ENCODE measurements at places on chromosomes 3 and 15.

DNA sequence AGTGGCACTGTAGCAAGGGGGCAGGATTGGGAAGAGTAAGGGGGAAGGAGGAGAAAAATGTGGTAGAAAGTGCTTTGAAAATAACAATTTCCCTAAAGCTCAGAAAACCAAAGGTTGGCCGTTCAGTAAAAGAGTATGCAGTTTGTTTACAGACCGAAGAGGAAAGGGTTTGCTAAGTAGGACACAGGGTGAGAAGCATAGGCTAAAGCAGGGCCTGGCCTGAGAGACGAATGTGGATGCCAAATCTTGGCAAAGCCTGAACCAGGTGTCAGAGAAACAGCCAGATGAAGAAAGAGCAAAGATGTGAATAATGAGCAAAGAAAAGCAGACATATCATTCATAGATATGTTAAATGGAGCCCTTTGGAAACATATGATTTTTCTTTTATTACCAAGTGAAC is 17.1 kb downstream of the NEK10 start:
- DNase-seq, result no peak

DNA sequence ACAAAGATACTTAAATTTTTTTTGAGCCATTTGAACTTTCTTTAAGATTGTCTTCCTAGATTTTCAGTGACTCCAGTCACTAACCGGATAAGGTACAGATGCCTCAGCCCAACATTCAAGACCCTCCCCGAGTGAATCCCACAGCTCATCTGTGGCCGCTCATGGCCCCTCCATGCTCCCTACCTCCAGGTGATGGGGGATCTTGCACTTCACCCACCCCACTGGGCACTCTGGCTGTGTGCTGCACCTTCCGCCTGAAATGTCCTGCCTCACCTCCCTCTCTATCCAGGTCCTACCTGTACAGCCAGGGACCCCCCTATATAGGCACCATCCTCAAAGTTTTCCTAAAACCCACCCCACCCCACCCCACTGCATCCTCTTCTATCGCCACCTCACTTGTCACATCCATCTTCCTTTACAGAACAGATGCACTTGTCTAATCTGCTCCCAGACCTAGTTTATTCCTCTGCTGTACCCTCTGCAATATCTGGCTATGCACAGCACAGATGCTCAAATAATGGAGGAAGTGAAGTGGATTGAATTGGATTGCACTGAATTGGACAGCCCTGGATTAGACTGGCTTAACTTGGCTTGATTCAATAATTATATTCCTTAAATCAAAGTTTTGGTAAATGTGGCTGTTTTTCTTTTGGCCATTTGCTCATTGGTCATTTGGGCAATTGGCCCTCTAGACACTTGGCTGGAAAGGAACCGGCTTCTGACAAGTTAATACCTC is 24.5 kb downstream of the NTRK3 start:
- no peak for DNase-seq

DNA sequence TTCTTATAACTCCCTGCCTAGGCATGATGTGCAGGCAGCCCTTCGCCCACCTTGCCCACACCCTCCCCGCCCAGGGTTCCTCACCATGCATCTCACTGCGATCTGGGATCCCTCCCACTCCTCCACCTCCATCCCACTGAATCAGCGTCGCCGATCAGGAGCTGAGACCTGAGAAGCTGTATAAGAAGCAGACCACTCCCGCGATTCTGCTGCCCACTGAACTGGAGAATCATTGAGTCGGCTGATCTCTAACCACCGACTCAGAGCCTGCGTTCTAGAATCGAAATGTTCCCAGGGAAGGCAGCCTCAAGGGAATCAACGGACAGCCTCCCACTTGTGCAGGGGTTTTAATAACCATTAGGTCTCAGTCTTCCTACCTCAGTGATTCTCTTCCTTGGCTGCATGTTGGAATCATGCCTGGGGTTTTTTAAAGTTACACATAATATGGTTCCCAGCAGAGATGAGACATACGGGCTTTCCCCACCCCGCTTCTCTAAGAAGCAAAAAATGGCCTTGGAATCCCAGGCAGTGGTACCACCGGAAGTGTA is 60.2 kb downstream of the TMEM44 start:
- no peak for DNase-seq

- DNase-seq, result no peak
Measured at GRCh38 chr3:77690284-77690845, 650.5 kb downstream of the ROBO2 start.

DNA sequence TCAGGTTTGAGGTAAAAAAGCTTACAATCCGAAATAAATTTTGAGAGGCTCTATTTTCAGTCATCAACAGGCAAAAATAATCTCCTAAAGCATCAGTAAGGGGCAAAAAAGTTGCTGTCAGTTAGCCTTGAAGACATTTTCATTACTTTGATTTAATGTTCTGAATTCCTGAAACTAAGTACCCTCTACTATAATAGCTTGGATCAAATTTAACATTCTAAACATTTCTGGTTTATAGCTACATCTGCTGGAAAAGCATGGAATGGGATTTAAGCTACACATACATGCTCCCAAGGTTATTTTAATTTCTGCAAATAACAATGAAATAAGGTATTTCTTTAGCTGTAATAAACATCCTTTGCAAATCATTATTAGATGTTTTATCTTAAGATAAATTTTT is 245.4 kb downstream of the ULK4 start:
- DNase-seq, result no peak

DNA sequence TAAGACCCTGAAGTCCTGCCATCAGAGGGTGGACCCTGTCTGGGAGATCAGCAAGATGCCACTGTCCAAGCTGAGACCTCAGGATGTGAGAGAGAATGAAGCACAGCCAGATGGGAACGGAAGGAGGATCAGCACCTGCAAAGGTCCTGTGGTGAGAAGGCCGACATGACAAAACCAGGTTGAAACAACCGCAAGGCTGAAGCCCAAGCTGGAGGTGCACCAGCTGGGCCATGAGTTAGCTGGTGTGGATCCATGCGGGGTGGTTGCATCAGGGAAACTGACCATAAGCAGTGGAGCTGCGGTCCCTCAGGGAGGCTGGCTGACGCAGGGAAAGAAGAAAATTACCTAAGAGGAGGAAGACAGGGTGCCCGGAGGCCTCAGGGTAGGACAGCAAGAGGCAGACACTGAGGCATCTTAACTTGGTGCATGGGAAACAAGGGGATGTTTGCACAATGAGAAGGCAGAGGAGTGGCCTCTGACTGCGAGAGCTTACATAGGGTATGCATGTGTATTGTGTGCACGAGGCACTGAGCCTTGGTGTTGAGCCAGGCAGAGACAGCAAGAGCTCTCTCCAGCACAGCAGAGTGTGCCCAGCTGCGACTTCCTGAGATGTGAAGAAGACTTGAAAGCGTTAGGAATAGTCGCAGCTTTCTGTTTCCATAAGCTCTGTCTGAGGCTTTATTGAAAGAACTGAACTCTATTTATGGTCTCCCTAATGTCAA is 497.7 kb downstream of the OCA2 start:
- no peak for DNase-seq

DNA sequence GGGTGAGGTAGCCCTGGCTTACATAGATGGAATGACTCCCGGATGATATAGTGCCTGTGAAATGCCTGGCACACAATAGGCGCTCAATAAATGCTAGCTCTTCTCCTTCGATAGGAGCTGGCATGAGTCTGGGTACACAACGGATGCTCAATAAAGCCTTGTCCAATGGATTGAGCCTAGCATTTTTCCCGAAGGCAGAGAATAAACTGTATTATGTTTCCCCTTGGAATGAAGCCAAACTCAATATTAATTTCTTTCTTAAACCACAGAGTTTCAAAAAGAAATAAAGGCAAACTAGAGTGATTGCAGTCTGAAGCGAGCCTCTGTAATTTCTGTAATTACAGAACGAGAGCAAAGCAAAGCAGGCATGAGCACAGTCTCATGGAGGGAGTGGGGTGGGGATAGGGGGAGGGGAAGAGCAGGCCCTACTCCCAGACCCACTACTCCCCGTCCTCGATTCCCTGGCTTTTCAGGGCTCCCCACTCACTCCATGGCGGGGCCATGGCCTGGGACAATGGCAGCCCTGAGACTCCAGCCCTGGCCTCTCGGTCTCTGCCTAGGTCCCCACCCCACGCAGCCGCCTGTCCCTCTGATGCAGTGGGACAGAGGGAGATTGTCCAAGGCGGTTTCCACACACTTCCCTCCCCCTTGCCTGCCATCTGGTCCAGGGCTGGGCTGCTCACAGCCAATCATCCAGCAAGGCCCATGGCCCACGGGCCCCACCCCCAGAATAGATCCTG is 18.0 kb downstream of the SLC6A1 start:
- no peak for DNase-seq

- DNase-seq, result no peak
Measured at GRCh38 chr3:965826-966225, 127.0 kb upstream of the CNTN6 start.

DNA sequence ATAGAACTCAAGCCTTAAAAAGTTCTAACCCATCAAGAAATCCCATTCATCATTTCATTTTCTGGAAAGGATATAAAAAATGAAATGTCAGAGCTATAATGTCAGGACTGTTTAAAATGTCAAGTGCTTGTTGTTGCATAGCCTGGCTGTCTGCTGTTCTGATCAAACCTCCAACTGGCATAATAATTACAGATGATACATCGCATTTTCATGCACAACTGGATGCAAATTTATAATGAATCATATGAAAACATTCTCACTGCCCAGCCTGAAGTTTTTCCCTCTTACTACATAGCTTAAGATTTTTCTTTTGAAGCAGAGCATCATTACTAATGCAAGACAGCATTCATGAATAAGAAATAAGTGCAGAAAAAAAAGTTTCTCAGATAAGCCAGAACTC is 46.5 kb downstream of the GUCA1C start:
- no peak for DNase-seq

DNA sequence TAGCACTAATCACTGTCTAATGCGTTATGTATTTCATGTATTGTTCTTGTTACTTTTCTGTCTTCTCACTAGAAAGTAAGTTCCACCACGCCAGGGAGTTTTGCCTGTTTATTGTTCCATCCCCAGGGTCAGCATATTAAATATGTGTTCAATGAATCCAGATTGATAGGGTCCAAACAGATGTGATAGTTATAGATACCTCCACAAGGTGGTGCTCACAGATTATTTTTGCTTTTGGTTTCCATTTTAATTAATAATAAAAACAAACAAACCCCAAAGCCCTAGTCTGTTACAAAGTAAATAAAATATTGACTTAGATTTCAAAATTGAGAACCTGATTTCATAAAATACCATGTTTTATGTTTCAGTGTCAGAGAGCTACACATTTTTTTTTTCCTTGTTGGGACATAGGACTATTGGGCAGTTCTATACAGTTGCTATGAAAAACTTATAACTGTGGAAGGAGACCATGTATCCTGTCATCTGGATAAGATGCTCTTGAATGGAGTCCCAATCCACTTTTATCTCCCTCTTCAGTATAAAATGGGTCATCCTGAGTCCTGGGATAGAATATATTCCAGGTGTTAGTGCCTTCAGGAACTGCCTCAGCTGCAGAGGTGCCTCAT is 12.4 kb downstream of the OTOL1 start:
- DNase-seq, result no peak

- DNase-seq, result no peak
Measured at GRCh38 chr3:177441813-177442646, 244.7 kb upstream of the TBL1XR1 start.

DNA sequence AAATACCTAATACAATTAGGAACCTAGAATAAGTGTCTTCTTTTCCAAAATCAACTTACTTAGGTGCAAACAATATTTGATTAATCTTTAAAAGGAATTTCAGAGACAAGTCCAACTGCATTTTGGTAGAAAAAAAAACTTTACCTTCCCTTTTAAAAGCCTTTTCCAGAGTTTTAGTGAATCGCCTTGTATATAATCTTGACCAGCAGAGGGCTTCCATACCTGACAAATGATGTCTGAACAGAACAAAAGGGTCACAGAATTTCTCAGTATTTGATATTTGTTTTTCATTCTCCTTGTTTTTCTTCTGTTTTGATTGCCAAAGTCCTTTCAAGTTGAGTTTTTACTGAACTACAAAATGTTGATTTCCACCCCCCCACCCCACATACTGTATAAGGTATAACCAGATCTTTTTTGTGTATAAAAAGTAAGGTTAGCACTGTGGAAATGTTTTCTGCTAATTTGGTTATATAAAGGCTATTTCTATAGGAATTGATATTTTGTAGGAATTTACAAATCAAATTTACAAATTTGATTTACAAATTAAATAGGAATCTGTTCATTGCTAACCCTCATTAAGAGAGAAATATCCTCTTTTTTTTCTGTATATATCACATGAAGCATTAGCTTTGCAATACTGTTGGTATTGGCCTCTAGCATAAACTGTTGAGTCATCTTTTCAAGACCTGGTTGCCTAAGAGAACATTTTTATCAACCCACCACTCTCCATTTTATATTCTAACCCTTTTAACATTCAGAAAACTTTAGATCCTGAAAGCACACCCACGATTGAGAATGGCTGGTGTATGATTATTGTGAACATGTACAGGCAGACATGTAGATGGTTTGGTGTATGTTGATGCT is 464.1 kb upstream of the RARB start:
- no peak for DNase-seq

DNA sequence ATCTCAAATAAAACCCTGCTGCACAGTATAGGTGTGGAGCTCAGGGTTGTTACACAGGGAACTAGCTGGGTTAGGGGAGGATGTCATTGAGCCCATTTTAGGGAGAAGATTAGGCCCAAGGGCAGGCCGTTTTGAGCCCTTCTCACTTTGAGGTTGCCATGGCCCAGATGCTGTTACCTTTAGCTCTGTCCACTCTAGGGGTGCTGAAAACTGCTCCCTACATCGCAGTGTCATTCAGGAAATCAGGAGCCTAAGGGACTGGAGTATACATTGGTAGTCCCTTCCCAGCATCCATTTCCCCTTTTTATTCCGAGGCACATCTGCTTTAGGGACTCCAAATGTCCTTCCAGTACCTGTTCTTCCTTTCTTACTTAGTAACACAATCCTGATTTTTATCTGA is 79.0 kb upstream of the SELENOK start:
- no peak for DNase-seq

DNA sequence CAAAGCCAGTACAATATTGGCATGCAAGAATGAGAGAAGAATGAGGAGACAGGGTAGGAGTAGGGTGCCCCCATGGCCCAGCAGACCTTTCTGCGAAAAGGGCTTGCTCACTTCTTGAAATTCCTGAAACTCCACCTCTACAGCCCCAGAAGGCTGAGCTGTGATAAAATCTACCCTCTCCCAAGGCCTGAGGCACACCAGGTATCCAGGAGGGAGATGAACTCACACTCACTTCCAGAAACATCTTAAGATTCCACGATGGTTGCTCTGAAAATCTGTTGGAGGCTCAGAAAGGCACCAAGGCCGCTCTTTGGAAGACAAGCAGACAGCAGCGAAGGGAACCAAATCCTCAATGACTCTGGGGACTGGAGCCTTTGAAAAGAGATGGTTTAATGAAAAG is 297.5 kb downstream of the UACA start:
- DNase-seq, result no peak

All from activated effector memory CD4-positive, alpha-beta T cell treated with Interleukin-2 at 50 U/mL for 16 hours (primary cell).